ENCODE measurements at places on chromosomes 12 and 14.

- H3K27me3 ChIP-seq = no peaks in the 10 kb centered on the region
- no peak overlapping the region for H3K4me3 ChIP-seq
- H3K27ac ChIP-seq = no peak overlapping the region
- no peaks in the 10 kb centered on the region for H3K36me3 ChIP-seq
- H3K4me1 ChIP-seq = peaks cover 77% of the 10 kb centered on the region
Measured at GRCh38 chr14:39423793-39424192, 8.4 kb downstream of the FBXO33 start.

GRCh38 chr12:48979602-48980388 is 1.7 kb downstream of the WNT1 start:
- H3K4me3 ChIP-seq = peak overlapping the region; percentile 60
- H3K4me1 ChIP-seq = peaks cover 37% of the 10 kb centered on the region
- DNase-seq = no peak

DNA sequence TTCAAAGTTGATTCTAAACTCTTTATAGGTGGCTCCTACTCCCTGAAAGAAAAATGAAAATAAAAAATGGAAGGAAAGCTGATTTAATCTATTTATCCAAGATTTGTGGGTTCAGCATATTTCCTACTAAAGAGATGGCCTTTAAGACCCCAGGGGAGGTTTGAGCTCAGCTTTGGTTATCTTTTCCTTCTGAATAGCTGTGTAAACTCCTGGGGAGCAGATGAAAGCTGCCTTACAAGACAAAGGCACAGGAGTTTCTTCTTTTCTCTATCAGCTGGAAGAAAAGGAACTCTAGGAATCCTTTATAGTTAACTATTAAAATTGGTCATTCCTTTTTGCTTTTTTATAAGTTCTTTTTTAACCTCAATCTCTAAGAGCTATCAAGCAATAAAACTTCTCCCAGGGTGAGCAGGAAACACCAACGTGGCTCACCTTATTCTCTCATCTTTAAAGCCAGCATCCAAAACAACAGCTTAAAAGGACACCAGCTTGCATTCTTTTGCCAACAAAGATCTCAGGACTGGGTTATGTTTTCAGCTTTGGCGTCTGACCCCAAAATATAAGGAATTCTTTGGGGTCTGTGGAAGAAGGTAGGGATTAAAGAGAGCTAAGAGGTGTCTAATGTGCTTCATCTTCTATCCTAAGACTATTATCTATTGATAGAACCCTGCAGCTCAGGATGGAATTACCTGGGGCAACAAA is 371.7 kb upstream of the KITLG start:
- H3K27me3 ChIP-seq = no peaks in the 10 kb centered on the region
- H3K27ac ChIP-seq = no peak overlapping the region
- no peak for DNase-seq
- peaks cover 36% of the 10 kb centered on the region for H3K4me1 ChIP-seq
- peaks cover 7% of the 10 kb centered on the region for H3K36me3 ChIP-seq

DNA sequence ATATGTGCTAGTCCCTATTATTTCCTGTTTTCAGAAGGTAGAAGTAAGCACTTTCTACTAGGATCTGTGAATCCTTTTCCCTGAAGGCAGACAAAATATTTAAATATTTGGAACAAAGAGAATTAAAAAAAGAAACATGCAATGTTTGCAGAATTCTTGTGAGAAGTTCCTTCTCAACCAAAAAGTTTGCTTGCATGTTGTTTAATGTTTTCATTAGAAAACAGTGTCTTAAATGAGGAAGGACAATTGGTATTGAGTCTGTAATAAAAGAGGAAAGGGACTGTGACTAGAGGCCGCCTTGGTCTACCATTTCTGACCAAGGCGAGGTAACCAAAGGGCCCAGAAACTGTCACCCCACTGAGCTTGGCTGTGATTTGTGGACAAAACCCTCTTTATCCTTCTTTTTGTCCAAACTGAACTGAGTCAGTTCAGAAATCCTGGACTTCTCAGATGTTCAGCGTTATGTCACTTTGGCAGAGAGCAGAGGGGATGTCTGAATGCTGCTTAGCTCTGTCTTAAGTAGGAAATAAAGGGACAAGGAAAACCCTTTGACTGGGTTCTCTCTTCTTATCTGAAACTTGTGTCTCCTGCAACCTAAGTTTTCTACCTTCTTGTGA is 129.8 kb upstream of the CPM start:
- no peak for DNase-seq
- H3K4me3 ChIP-seq = no peak overlapping the region
- peaks cover 52% of the 10 kb centered on the region for H3K4me1 ChIP-seq

DNA sequence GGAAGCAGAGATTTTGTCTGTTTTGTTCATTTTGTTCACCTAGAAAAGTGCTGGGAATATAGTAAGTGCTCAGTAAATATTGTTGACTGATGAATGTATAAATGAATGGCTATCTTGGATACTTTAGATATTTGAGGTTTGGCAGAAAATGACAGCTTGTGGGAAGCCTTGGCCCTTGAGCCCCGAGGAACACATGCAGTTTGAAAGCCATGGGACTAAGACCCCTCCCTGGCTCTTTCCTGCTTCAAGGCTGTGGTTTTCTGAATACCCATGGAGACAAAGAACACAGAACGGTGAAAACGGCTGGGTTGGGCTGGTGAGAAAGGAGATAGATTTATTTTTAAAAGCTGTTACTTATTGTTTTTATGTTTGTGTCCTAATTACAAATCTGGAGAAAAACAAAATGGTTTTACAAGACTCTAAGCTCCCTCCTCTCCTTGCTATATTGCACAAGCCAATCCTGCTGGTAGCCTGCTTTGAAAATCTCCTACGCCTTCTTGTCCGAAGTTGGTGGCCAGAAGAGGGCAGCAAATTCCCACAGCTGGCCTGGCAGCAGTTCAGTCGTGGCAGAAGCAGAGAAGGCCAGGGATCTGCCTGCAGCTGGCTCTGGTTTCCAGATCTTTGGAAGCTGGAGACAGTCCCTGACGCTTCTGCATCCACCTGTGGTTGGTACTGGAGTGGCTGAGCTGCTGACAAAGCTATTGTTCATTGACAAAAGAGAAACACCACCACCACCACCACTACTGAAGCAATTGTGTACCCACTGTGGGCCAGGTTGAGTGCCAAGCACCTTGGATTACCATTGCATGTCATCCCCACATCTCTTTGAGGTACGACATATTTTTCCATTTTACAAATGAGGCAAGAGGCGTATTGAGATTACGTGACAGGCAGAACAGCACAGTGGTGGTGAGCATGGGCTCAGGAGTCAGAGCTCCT is 5.2 kb upstream of the KRT85 start:
- peaks cover 13% of the 10 kb centered on the region for H3K4me1 ChIP-seq
- H3K27ac ChIP-seq = no peak overlapping the region
- H3K27me3 ChIP-seq = peaks cover 42% of the 10 kb centered on the region
- DNase-seq = peak; percentile 83
- no peak overlapping the region for H3K4me3 ChIP-seq

DNA sequence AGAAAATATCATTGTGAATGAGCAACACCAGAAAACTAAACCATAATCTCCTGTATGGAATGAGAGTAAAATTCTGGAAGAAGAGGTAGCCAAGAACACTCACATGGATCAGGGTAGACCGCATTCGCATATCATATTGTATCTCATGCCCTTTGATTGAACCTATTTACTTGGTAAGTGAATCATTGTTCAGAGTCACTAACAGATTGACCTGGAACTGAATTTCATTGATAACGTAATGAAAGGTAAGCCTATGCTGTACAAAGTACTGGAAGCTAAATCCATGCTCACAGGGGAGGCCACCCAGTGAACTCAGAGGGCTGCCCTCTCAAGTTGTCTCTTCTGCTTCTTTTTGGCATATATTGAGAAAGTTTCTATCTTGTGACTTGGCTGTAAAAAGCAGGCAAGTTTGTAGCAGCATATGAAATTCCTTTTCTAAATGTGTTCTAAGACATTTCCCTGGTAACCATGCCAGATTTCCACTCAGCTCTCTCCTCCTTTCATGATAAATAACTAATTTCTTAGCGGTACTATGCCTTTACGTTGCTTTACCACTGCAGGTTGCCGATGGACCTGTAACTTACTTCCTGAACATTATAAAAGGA is 91.4 kb downstream of the PLCZ1 start:
- no peak overlapping the region for H3K4me3 ChIP-seq
- no peak for DNase-seq
- H3K27ac ChIP-seq = no peak overlapping the region
- peaks cover 8% of the 10 kb centered on the region for H3K4me1 ChIP-seq

- peaks cover 7% of the 10 kb centered on the region for H3K27me3 ChIP-seq
- no peak overlapping the region for H3K4me3 ChIP-seq
- H3K27ac ChIP-seq = no peak overlapping the region
- DNase-seq = no peak
- H3K4me1 ChIP-seq = no peaks in the 10 kb centered on the region
Measured at GRCh38 chr12:59322473-59322872, 273.4 kb upstream of the SLC16A7 start.

DNA sequence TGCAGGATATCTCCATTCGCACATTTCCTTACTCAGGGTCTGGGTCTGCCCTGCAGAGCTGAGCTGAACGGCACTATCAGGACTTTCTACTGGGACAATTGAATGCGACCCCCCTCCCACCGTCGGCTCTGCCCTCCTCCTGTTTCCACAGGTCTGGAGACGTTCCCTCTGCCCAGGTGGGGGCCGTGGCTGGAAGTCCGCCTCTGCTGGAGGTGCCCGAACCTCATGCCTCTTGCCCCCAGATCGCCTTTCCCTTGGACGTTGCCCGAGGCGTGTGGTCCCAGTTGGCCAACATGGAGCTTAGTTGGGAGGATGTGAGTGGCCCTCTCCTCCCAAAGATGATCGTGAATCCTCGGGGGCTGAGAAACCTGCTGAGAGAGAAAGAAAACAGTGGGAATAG is 21.2 kb upstream of the KLC1 start:
- peaks cover 9% of the 10 kb centered on the region for H3K27me3 ChIP-seq
- no peak for DNase-seq
- H3K27ac ChIP-seq = no peak overlapping the region
- peaks cover 16% of the 10 kb centered on the region for H3K4me1 ChIP-seq
- peaks cover 15% of the 10 kb centered on the region for H3K36me3 ChIP-seq
- H3K4me3 ChIP-seq = peak overlapping the region; percentile 76

GRCh38 chr12:8860165-8860961 is 37.9 kb downstream of the A2ML1 start:
- H3K27me3 ChIP-seq = peaks cover 2% of the 10 kb centered on the region
- no peak overlapping the region for H3K4me3 ChIP-seq
- H3K27ac ChIP-seq = no peak overlapping the region
- no peaks in the 10 kb centered on the region for H3K36me3 ChIP-seq
- DNase-seq = peak; percentile 20

GRCh38 chr12:131642771-131643170 is 68.1 kb upstream of the SFSWAP start:
- H3K36me3 ChIP-seq = no peaks in the 10 kb centered on the region
- DNase-seq = no peak
- no peak overlapping the region for H3K4me3 ChIP-seq
- no peak overlapping the region for H3K27ac ChIP-seq
- H3K27me3 ChIP-seq = peaks cover 2% of the 10 kb centered on the region
- no peaks in the 10 kb centered on the region for H3K4me1 ChIP-seq

- H3K27me3 ChIP-seq = no peaks in the 10 kb centered on the region
- H3K4me1 ChIP-seq = peaks cover 44% of the 10 kb centered on the region
- peak overlapping the region; percentile 77 for H3K4me3 ChIP-seq
- H3K27ac ChIP-seq = peak overlapping the region; percentile 91
- peak; percentile 79 for DNase-seq
Measured at GRCh38 chr14:89600950-89601826, 184.2 kb upstream of the FOXN3 start.

- H3K27ac ChIP-seq = no peak overlapping the region
Measured at GRCh38 chr12:30859226-30859625, 67.3 kb upstream of the TSPAN11 start.

- peaks cover 3% of the 10 kb centered on the region for H3K27me3 ChIP-seq
- no peak for DNase-seq
- H3K36me3 ChIP-seq = peaks cover 62% of the 10 kb centered on the region
- peak overlapping the region; percentile 64 for H3K27ac ChIP-seq
Measured at GRCh38 chr14:71629765-71630492, 302.3 kb upstream of the RGS6 start.

DNA sequence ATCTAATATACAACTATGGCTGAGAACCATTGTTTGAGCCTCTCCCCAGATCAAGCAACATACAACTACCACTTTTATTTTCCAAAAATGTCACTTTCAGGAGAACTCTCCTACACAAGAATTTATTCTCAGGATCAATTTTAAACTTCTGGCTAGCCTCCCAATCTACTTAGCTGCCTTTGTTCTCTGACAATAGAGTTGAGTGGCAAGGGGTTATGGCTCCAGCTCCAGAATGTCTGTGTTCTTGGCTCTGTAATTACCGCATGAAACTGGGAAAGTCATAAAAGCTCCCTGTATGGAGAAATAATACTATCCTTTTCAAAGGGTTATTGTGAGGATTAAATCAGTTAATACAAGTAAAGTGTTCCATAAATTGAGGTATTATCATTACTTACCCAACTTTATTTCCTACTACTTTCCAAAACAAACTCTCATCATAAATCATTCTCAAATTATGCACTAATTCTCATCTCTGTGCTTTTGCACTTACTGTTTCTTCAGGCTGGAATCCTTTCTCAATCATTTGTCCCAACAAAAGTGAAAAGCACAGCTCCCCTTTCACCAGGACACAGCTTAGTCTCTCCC is 121.9 kb downstream of the GARIN6 start:
- H3K4me3 ChIP-seq = no peak overlapping the region
- H3K4me1 ChIP-seq = no peaks in the 10 kb centered on the region
- no peak overlapping the region for H3K27ac ChIP-seq
- no peaks in the 10 kb centered on the region for H3K27me3 ChIP-seq
- DNase-seq = no peak
- no peaks in the 10 kb centered on the region for H3K36me3 ChIP-seq

GRCh38 chr14:67377916-67378315 is 17.8 kb downstream of the EIF2S1 start:
- peaks cover 50% of the 10 kb centered on the region for H3K36me3 ChIP-seq
- DNase-seq = no peak
- no peak overlapping the region for H3K4me3 ChIP-seq
- H3K4me1 ChIP-seq = peaks cover 5% of the 10 kb centered on the region
- H3K27ac ChIP-seq = no peak overlapping the region

DNA sequence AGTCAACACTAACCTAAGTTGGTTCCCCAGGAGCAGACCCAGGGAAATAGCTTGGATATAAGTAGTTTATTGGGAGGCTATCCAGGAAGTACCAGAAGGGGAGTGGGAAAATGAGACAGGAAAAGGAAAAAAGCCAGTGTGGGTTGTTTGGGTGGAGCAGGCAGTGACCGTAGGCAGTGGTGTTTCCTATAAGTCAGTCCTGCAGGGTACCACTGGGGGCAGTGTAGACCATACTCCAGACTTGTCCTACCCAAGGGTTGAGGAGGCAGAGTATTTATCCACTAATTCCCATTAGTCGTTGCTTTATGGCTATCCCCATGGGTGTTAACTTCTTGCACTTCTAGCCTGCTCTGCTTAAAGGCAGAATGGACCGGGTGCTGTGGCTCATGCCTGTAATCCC is 6.4 kb upstream of the CCDC60 start:
- H3K4me3 ChIP-seq = no peak overlapping the region
- H3K4me1 ChIP-seq = no peaks in the 10 kb centered on the region
- H3K27ac ChIP-seq = no peak overlapping the region
- DNase-seq = no peak
- no peaks in the 10 kb centered on the region for H3K27me3 ChIP-seq
- H3K36me3 ChIP-seq = 0 out of 2 replicates have a peak, but pooled peaks cover 4% of the 10 kb centered on the region

DNA sequence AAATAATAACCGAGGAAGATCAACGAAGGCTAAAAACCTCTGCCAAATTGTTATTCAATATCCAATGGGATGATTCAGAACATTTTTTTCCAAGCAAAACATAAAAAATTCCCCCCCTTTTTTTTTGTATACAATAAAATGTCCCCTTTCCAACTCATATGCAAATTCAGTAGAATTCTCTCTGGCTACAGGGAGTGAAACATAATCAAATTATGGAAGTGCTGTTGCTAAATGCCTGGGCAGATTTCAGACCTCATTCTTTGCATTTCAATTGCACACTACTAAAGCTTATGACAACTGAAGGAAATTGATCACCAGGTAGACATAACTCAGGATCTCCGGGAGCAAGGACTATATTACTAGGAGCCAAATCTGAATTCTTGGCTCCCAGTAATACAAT is 51.0 kb downstream of the LMNTD1 start:
- H3K4me1 ChIP-seq = peaks cover 25% of the 10 kb centered on the region
- H3K4me3 ChIP-seq = no peak overlapping the region
- peaks cover 12% of the 10 kb centered on the region for H3K36me3 ChIP-seq
- no peak overlapping the region for H3K27ac ChIP-seq

Data from HFFc6 (cell line).